ENCODE measurements at places on chromosomes 16 and 17.

GRCh38 chr17:62980842-62981241 lies 14.8 kb downstream of the TANC2 start:
- no peak for DNase-seq

- DNase-seq: no peak
These were observed 157.3 kb downstream of the CDH13 start for GRCh38 chr16:82783933-82784572.

GRCh38 chr16:76531236-76531635 lies 254.0 kb downstream of the CNTNAP4 start:
- no peak for DNase-seq

- no peak for DNase-seq
These were observed 158.3 kb upstream of the PLCG2 start for GRCh38 chr16:81620796-81621195.

DNA sequence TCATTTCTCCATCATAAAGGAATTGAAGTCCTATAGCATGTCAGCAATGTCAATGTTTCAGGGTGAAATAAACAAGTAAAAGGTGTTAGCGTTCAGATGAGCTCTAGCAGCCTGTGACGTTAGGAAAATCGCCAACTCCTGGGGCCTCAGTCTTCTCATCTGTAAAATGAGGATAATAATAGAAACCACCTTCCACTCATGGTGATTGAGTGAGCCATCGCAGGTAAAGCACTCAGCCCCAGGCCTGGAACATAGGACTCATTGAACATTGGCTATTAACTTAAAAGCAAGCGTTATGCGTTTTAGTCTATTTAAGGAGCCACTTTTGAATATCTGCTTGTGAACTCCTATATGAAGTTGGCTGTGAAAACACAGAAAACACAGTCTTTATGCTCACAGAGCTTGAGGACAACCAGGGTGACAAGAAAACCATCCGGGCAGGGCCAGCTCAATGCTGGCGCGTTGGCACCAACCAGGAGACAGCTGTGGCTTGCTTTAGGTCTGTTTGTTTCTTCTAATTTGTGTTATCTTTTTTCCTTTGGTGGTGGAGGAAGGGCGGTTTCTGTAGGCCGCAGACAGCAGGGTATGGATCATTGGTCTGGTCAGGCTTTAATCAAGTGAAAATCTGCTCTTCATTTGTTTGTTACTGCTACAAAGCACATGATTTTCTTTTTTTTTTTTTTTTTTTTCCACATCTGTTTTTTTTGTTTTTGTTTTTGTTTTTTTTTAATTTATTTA lies 35.7 kb upstream of the MED9 start:
- no peak for DNase-seq

GRCh38 chr17:77461277-77462057 lies 320.7 kb downstream of the SEC14L1 start:
- no peak for DNase-seq

DNA sequence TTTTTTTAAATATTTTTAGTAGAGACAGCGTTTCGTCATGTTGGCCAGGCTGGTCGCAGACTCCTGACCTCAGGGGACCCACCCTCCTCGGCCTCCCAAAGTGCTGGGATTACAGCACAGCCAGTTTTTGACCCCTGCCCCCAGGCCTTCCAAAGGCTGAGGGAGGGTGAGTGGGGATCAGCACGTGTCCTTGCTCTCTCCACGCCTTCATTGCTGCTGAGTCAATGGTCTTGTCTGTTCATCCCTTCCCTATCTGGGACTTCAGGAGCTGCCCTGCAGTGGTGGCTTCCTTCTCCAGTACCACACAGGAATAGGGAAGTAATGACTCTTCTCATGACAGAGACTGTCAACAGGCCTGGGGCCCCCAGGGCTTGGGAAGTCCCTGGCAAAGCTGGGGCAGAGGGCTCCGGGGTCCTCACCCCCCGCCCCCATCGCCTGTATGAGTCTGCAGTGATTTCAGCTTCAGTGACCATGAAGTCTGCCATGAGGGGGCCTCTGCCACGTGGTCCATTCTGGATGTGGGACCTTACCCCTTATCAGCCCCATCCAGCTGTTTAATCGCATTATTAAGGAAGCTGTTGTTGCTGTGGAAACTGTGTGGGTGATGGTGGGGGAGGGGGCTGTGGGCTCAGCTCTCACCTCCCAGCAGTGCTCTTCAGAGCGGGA lies 6.1 kb downstream of the ABCC3 start:
- DNase-seq: no peak

DNA sequence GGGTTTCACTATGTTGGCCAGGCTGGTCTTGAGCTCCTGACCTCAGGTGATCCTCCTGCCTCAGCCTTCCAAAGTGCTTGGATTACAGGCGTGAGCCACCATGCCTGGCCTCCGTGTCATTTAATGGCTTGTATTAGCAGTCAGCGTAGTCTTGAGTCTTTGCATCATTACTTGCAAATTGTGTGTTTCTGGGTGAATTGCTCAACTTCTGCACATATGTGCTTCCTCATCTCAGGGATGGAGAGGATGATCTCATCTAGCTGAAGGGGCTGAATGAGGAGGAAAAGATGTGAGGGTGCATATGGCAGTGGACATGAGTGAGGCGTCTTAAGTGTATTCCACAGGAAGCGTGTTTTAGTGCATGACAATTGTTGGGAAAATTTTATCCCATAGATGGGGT lies 155.8 kb downstream of the SNX29 start:
- no peak for DNase-seq

GRCh38 chr17:39484178-39484577 lies 22.9 kb downstream of the CDK12 start:
- DNase-seq: no peak

DNA sequence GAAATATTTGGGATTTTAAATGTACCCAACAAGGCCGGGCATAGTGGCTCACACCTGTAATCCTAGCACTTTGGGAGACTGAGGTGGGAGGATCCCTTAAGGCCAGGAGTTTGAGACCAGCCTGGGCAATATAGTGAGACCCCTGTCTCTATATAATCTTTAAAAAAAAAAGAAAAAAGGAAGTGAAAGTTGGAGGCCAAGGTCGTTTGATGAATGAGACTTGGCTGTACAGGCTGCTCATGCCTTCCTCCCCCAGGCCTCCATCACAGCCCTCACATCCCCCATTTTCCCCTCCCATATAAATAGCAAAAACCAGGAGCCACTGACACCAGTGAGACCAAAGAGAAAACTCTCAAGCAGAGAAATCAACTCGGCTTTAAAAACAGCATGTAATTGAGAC lies 3.3 kb upstream of the CA7 start:
- DNase-seq: no peak

- no peak for DNase-seq
These were observed 206.7 kb downstream of the RPTOR start for GRCh38 chr17:80751070-80751945.

GRCh38 chr17:15169676-15170075 lies 95.5 kb downstream of the PMP22 start:
- no peak for DNase-seq

Data from GF-D8 (cell line).